H9 (cell line): ENCODE measurements at places on chromosomes 12 and 14.

DNA sequence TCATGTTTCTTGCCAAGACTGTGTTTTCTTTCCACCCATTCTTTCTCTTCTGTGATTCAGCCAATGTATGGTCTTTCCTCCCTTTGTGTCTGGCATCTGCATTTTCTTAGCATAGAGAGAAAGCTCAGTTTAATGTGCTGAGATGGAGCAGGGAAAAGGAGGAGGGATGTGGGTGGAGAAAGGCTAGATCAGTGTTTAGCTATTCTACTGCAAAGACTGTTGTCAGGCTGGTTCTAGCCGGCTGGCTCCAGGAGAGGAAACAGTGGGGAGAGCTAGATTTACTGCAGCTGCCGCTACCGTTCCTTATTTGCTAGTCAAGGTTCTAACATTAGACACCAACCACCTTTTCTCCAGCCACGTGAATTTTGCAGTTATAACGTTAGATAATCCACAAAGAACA is 5.2 kb upstream of the RIMKLB start:
- DNase-seq: peak; percentile 86
- peaks cover 9% of the 10 kb centered on the region; the same call in 1 of the 2 replicates for H3K4me1 ChIP-seq
- no peaks in the 10 kb centered on the region for H3K27me3 ChIP-seq
- no peaks in the 10 kb centered on the region for H3K36me3 ChIP-seq
- H3K27ac ChIP-seq: peak overlapping the region; percentile 1

- H3K36me3 ChIP-seq: no peaks in the 10 kb centered on the region
- no peaks in the 10 kb centered on the region for H3K4me1 ChIP-seq
- H3K27me3 ChIP-seq: no peaks in the 10 kb centered on the region
Observed at GRCh38 chr12:40144023-40144422, 38.1 kb upstream of the SLC2A13 start.

- H3K4me1 ChIP-seq: peaks cover 8% of the 10 kb centered on the region; the same call in 1 of the 2 replicates
- H3K27me3 ChIP-seq: no peaks in the 10 kb centered on the region
- no peak overlapping the region for H3K4me3 ChIP-seq
- DNase-seq: no peak
- no peak overlapping the region for H3K27ac ChIP-seq
Observed at GRCh38 chr12:106119301-106119700, 19.5 kb downstream of the NUAK1 start.

DNA sequence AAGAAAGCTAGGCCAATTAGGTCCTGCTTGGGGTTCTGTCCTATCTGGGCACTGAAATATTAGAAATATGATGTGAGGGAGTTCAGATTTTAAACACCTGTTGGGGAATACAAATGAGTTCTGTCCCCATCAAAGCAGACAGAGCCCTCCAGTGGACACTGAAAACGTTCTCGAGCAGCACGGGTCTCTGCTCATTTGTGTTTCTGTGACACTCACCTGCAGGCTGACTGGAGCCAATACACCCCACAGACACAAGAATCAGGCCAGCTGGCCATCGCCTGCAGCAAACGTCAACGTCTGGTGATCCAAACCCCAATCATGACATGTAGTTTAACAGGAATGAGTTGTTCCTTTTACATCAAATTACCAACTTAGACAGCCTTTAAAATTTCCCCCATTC is 493.4 kb upstream of the TMEM132C start:
- H3K36me3 ChIP-seq: no peaks in the 10 kb centered on the region
- H3K4me1 ChIP-seq: no peaks in the 10 kb centered on the region; the same call in 1 of the 2 replicates
- peak; percentile 74 for DNase-seq
- H3K27me3 ChIP-seq: no peaks in the 10 kb centered on the region
- H3K4me3 ChIP-seq: no peak overlapping the region

- no peaks in the 10 kb centered on the region for H3K27me3 ChIP-seq
- no peak for DNase-seq
- H3K27ac ChIP-seq: no peak overlapping the region
Observed at GRCh38 chr14:103142026-103142425, 18.8 kb downstream of the TNFAIP2 start.

DNA sequence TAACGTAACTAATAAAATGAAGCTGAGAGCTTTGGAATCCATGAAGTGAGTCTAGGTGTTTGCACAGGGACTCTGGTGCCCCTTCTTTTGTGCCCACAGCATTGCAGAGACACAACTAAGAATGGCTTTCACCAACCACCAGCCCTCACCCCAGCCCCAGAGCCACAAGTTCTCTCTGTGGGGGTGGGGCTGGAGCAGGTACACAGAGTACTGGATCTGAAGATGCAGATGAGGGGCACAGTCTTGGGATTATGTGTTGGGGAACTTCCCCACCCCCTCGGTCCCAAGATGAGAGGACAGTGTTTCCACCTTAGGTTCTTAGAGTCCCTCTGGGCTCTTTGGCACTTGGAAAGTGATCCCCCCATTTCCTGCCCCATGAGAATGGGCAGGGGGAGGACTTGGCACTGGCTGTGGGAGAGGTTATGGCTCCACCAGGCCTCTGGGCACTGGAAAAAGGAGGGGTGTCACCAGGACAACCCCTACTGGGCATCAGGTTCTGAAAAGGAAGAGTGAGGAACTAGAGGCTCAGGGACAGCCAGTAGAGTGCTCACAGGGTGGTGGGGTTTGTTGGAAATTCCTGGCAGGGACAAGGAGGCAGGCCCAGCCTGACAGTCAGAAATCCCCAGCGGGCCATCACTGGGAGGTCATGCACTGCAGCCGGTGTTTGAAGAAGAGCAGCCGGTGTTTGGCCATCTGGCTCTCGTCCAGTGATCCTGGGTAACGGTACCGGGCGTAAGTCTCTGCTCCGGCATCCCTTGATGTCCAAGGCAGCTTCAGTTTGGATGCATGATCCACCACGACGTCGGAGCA is 6.7 kb downstream of the B4GALNT1 start:
- no peak overlapping the region for H3K27ac ChIP-seq
- peaks cover 94% of the 10 kb centered on the region for H3K27me3 ChIP-seq
- DNase-seq: peak; percentile 30
- H3K4me3 ChIP-seq: no peak overlapping the region
- no peaks in the 10 kb centered on the region; the same call in 1 of the 3 replicates for H3K36me3 ChIP-seq

GRCh38 chr14:51628238-51628637 is 23.5 kb upstream of the FRMD6 start:
- no peaks in the 10 kb centered on the region for H3K4me1 ChIP-seq
- no peak for DNase-seq
- no peaks in the 10 kb centered on the region for H3K36me3 ChIP-seq
- no peak overlapping the region for H3K27ac ChIP-seq
- H3K27me3 ChIP-seq: no peaks in the 10 kb centered on the region

DNA sequence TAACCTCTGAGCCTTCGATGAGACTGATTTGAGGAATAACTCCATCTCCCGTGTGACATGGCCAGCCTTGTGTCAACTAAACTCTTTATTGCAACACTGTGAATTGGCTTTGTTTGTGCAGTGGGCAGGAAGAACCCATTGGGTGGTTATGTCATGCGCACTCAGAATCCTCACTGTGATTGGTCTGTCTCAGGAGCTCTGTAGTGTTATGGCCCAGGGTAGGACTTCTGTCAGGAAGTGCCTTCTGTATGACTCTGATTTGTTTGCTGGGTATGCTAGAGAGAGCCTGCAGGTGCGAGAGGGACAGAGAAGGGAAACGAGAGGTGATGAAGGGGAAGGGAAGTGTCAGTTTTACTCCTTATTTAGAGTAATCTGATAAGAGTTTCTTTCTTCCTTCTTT is 71.5 kb upstream of the DCD start:
- no peak overlapping the region for H3K27ac ChIP-seq
- H3K4me3 ChIP-seq: no peak overlapping the region
- no peaks in the 10 kb centered on the region for H3K27me3 ChIP-seq
- DNase-seq: no peak
- no peaks in the 10 kb centered on the region; the same call in 1 of the 2 replicates for H3K4me1 ChIP-seq

DNA sequence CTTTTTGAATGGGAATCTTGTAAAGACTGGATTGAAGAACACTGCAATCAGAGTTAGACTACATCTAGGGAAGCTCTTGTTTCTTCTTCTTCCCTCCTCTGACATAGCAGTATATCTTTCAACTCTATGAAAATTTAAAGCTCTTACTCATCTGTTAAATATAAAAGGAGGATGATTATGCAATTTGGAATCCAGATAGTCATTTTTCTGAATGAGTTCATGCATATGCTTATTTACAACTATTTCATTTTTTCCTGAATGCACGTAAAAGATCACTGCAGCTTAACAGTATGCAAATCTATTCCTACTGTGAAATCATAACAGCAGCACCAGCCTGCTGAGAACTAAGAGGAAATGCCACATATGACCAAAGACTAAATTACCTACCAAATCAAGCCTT is 133.5 kb upstream of the TMCC3 start:
- DNase-seq: no peak
- H3K27me3 ChIP-seq: no peaks in the 10 kb centered on the region
- H3K36me3 ChIP-seq: no peaks in the 10 kb centered on the region; the same call in 2 of the 3 replicates
- no peak overlapping the region for H3K4me3 ChIP-seq
- no peaks in the 10 kb centered on the region for H3K4me1 ChIP-seq

GRCh38 chr14:74712499-74713394 is at the start of the genes AREL1 and FCF1:
TSS of gene AREL1 (minus strand) at chr14:74713080. CDS start at chr14:74685615, 27,465 bp downstream.
TSS of gene FCF1 (plus strand) at chr14:74713144. CDS start at chr14:74713198, 54 bp downstream.
- peak within 1 kb of the TSS; percentile 98 for H3K4me3 ChIP-seq
- H3K27me3 ChIP-seq: no peaks in the 10 kb centered on the region
- H3K36me3 ChIP-seq: peaks cover 7% of the 10 kb centered on the region; the same call in 2 of the 3 replicates
- H3K4me1 ChIP-seq: no peaks in the 10 kb centered on the region
- DNase-seq: peak; percentile 87

GRCh38 chr12:117018276-117018675 is 80.9 kb downstream of the TESC start:
- peaks cover 35% of the 10 kb centered on the region for H3K36me3 ChIP-seq
- no peaks in the 10 kb centered on the region for H3K4me1 ChIP-seq
- H3K4me3 ChIP-seq: no peak overlapping the region
- DNase-seq: no peak
- no peaks in the 10 kb centered on the region for H3K27me3 ChIP-seq
- H3K27ac ChIP-seq: no peak overlapping the region

- H3K4me1 ChIP-seq: no peaks in the 10 kb centered on the region
- 0 out of 3 replicates have a peak, but pooled peaks cover 2% of the 10 kb centered on the region for H3K36me3 ChIP-seq
- no peak for DNase-seq
- no peaks in the 10 kb centered on the region for H3K27me3 ChIP-seq
- H3K4me3 ChIP-seq: no peak overlapping the region
Observed at GRCh38 chr14:45698462-45699134, 445.6 kb upstream of the MIS18BP1 start.

DNA sequence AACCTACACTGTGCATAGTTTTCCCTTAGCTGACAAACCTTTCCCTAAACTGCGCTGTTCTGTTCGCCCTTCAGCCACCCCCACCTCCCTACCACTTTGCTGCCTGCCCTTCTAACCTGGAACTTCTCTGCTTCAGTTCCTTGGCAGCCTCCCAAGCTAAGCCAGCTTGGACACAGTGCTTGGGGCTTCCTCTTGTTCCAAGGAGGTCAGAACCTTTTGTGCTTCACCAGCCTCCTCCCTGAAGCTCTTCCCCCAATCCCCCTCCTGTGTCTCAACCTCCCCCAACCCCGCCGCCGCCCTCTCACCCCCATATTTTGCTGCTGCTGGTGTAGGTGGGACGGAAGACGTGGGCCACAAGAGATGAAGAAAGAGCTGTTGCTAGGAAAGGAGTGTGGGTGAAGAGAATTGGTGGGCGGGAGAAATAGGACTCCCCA is 8.1 kb upstream of the RIC8B start:
- no peak overlapping the region for H3K4me3 ChIP-seq
- H3K4me1 ChIP-seq: peaks cover 15% of the 10 kb centered on the region
- no peak overlapping the region for H3K27ac ChIP-seq
- no peaks in the 10 kb centered on the region for H3K27me3 ChIP-seq

DNA sequence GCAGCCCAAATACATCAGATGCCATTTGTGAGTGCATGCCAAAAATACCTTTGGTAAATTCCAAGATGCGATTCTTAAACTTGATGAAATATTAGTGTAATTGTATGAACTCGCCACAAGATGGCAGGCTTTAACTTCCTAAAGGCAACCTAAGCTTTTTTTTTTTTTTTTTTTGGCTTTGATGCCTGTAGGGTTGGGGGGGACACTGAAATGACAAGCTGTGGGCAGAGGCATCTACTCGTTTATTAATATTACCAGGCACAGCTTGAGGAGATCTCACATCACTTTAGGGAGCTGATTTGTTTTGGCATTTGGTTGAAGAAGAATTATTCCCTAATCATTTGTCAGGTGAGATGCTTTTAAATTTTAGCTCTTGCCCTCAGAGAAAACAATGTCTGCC is 126.7 kb upstream of the CCDC196 start:
- H3K36me3 ChIP-seq: no peaks in the 10 kb centered on the region; the same call in 2 of the 3 replicates
- H3K4me3 ChIP-seq: no peak overlapping the region
- no peak overlapping the region for H3K27ac ChIP-seq
- no peaks in the 10 kb centered on the region for H3K27me3 ChIP-seq
- H3K4me1 ChIP-seq: no peaks in the 10 kb centered on the region
- no peak for DNase-seq

DNA sequence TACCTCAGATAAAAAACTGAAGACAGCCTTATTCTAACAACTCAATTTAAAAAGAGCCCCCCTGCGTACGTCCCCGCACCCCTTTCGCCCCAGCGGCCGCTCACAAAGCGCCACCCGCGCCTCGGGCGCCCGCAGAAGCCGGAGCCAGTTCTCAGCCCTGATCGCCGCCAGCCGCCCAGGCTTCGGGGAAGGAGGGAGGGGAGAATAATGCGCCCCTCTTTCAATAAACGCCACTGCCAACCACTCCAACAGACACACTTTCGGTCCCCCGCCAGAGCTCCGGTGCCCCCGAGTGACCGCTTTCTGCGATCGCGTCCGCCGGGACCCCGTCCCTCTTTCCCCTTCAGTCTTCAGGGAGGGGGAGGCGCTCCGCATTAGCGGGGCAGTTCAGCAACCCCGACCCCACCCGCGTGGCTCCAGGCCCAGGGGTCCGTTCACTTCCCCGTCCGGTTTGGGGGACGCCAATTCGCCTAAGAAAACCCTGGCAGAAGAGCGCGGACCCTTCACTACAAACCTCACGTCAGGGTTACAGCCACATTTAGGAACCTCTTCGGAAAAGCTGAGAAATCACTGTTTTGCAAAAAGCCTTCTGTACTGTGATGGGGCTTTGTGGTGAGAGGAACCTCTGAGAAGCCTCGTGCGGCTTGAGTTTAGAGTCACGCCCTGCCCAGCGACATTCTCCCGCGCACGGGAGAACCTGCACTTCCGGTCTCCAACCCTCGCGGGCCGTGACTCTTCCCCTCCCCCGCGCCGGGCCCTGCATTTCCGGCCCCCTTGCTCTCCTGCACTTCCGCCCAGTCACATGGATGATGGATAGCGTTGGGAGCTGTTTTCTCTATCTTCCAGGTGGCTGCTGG is 18.7 kb downstream of the FOXG1 start:
- no peaks in the 10 kb centered on the region; the same call in 2 of the 3 replicates for H3K36me3 ChIP-seq
- DNase-seq: peak; percentile 80
- no peak overlapping the region for H3K27ac ChIP-seq
- H3K27me3 ChIP-seq: peaks cover 8% of the 10 kb centered on the region; the same call in 1 of the 2 replicates
- peaks cover 6% of the 10 kb centered on the region; the same call in 1 of the 2 replicates for H3K4me1 ChIP-seq

- no peak for DNase-seq
- no peak overlapping the region for H3K27ac ChIP-seq
- no peaks in the 10 kb centered on the region; the same call in 1 of the 2 replicates for H3K4me1 ChIP-seq
- no peak overlapping the region for H3K4me3 ChIP-seq
Observed at GRCh38 chr12:62581288-62582064, 114.8 kb downstream of the MON2 start.

- H3K36me3 ChIP-seq: no peaks in the 10 kb centered on the region
- H3K4me1 ChIP-seq: no peaks in the 10 kb centered on the region; the same call in 1 of the 2 replicates
- no peak overlapping the region for H3K4me3 ChIP-seq
- H3K27ac ChIP-seq: no peak overlapping the region
- no peak for DNase-seq
Observed at GRCh38 chr12:103679421-103680170, 92.5 kb downstream of the STAB2 start.

- no peak overlapping the region for H3K27ac ChIP-seq
- H3K4me3 ChIP-seq: no peak overlapping the region
- no peaks in the 10 kb centered on the region for H3K4me1 ChIP-seq
- H3K27me3 ChIP-seq: no peaks in the 10 kb centered on the region
Observed at GRCh38 chr14:57153286-57153685, 115.4 kb downstream of the EXOC5 start.

GRCh38 chr14:61145903-61146481 is 135.1 kb downstream of the TMEM30B start:
- no peak for DNase-seq
- H3K27me3 ChIP-seq: no peaks in the 10 kb centered on the region
- peaks cover 21% of the 10 kb centered on the region for H3K36me3 ChIP-seq
- H3K27ac ChIP-seq: no peak overlapping the region
- no peaks in the 10 kb centered on the region for H3K4me1 ChIP-seq
- no peak overlapping the region for H3K4me3 ChIP-seq
